ENCODE measurements at places on chromosomes 7 and 10.

GRCh38 chr10:23396695-23397094 is 42.2 kb upstream of the OTUD1 start:
- ATAC-seq, result no peak

GRCh38 chr7:561631-562373 is 42.2 kb upstream of the PDGFA start:
- ATAC-seq, result no peak

DNA sequence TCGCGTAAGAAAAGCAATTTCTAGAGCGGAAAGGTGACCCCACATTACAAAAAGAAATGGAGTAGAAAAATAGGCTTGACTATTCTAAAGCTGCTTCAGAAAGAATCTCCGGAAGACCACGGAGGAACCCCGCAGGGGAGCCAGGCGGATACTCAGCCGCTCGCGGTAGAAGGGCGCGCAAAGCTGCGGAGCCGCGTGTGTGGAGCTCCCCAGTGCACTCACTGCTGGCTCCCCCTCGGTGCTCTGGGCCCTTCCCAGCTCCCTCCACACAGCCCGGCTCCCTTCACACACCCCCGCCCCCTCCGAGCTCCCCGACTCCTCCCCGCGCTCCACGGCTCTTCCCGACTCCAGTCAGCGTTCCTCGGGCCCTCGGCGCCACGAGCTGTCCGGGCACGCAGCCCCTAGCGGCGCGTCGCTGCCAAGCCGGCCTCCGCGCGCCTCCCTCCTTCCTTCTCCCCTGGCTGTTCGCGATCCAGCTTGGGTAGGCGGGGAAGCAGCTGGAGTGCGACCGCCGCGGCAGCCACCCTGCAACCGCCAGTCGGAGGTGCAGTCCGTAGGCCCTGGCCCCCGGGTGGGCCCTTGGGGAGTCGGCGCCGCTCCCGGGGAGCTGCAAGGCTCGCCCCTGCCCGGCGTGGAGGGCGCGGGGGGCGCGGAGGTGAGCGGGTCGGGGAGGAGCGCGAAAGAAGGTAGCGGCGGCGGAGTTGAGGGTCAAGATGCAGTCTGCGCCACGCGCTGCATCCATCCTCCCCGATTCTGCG is at the start of gene STEAP2:
TSS of gene STEAP2 (plus strand) at position 350 of the 758 bp plus-strand sequence. CDS start 13,343 bp downstream, outside the sequence.
- peak; percentile 38 for ATAC-seq

DNA sequence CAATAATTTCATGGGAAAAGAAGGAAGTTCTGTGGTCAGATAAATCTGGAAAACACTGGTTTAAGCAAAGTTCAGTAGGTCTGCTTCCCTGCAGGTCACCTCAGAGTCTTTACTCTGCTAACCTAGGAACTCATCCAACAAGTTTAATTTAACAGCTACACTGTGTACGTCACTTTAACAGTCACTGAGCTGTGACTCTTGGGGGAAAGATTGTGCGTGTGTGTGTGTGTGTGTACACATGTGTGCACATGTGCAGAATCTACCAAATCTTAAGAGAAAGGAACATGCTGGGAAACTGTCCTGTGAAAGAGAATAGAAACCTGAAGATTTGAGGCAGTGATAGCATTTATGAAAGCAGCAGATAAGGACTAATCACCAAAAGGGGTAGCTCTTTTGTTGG is 62.6 kb downstream of the IKZF1 start:
- ATAC-seq, result peak; percentile 17

GRCh38 chr10:84375011-84375410 is 46.6 kb downstream of the CCSER2 start:
- ATAC-seq, result peak; percentile 20

DNA sequence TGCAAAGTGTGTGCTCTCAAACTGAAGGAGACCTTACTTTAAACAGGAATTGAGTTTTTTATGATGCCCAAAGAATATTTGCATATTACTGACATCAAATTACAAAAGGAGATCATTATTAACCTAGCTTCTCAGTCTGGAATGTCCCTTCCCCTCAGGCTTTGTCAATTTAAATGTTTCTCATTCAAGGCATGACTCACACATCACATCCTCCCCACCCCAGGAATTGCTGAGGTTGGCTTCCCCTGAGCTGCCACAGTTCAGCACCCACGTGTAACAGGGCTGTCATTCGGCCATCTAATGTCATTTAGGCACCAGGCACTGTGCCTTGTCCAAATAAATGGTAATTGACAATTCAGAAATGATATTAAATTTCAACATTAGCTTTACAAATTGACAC is 305.9 kb upstream of the MGMT start:
- peak; percentile 63 for ATAC-seq

GRCh38 chr7:50621206-50621605 is 56.0 kb upstream of the DDC start:
- no peak for ATAC-seq

DNA sequence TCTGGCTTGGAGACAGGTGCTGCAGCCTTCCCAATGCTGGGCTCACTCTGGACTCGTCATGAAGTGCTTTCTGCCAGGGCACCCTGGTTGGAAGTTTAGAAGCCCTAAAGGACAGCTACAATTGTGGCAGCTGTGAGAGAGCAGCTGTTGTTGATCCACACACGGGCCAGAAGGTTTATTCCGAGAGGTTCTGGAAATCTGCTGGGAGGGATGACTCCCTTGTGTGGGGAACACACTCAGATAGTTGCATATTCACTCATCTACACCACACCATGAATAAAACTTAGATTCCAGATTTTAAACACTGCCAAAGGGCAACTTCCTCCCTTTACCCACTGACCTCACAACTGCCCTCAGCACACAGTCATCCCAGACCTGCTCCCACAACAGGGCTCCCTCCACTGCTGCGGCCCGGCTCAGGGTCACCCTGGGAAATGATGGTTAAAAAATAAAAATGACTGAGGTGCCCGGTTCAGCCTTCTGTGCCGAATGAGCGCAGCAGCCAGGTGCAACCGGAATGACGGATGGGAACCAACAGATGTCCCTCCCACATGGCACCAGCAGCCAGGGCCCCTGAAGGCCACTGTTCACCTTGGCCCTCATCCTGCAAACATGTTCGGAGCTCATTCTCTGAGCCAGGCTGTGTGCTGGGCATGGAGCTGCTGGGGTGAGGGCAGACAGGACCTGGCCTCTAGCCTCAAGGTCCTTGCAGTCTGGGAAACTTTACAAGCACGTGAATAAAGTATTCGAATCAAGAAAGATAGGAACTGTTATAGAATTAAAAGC is 40.2 kb downstream of the ASB13 start:
- no peak for ATAC-seq

DNA sequence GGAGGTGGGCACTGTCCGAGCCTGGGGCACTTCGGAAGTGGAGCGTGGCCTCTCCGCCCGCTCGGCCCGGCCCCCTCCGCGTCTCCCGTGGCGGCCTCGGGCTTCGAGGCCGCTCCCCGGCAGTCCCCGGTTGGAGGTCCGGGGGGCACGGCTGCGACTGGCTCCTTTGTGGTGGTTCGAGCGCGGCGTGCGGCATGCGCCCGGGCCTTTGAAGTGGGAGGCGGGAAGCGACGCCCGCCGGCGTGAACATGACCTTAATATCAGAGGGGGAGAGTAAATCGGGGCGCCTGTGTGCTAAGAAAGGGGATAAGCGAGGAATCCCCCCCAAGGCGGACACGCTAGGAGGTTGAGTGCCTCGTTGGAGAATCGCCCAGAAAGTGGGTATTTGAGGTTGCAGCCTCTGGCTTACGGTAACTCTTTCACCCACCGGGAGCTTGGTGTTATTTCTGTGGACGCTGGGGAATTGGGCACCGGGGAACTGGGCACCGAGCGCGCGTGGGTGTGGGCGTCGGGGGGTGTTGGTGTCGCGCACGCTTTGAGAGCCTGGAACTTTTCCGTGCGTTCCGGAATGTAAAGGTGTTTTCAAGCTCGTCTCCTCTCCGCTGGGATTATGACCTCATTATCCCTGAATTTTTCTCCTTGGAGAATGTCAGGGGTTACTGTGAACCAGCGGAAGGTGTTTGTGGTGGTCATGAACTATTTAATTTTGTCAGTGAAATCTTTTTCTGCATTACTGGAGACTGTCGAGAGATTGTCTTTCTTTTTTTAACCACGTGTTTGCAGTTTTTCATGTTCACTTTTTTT is 660 bp downstream of the SUV39H2 start:
- ATAC-seq, result no peak

DNA sequence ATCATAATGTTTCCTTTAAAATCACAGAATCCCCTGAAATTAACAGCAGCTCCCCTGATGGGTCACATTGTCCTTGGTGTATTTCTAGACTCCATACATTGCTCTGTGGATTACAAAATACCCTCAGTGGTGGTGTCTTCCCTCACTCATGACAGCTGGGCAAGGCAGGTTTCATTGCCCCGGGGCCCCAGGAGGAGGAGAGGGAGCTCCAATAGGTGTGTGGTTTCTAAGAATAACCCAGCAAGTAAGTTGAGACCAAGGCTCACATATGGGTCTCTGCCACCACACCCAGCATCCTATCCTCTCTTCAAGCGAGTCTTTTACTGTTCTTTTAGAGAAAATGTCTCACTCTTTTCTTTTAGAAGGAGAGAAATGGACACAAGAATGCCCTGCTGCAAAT is 63.6 kb downstream of the PKD1L1 start:
- no peak for ATAC-seq

- ATAC-seq, result no peak
These were observed 190.9 kb downstream of the REEP3 start for GRCh38 chr10:63711867-63712716.

DNA sequence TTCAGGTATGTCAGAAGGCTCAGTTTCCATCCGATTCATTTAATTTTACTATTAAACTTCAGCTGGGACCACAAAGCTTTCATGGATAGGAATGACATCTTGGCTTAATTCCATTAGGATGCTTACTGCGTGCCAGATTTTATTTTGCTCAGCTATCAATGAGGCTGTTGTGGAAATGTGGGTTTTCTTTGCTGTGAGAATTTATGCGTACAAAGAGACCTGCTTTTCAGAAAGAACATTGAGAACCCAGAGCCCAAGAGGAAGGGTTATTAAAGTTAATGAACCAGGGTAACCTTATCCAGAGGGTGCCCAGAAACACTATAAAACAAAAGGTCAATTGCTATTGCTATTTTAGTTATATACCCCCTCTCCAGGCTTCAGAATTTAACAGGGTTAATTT is 98.3 kb downstream of the MKLN1 start:
- no peak for ATAC-seq

GRCh38 chr10:124655191-124656112 is 88.7 kb downstream of the FAM53B start:
- ATAC-seq, result no peak

DNA sequence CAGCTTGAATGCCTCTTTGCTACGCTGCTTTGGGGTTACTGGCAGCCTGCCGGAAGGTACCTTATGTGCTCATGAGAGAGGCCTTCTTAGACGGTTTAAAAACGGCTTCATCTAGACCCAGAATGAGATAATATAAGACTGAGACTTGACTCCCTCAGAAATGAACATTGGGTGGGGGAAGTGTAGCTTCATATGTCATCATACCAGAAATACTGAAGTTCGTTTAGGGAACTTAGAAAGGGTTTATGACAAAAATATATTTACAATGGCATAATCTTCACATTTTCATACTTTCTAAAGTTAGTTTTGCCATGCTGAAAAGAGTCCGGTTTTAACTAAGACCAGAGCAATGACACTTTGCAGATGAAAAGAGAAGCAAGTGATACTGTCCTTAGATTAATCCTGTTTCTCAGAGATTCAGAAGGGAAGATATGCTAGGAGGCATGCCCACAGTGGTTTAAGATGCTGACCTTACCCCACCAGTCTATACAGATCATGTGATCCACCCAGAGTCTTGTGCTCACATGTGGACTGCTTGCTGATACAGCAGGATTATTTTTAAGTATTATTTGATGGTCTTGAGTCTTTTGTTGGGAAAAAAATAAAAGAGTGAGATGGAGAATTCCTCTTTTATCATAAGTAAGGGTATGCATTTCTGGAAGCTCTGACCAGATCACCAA is 40.8 kb upstream of the HGF start:
- ATAC-seq, result no peak

GRCh38 chr7:128304212-128304611 is 39.5 kb downstream of the RBM28 start:
- no peak for ATAC-seq

- ATAC-seq, result no peak
These were observed 29.9 kb downstream of the ZNF438 start for GRCh38 chr10:31001740-31002139.

- no peak for ATAC-seq
These were observed 40.9 kb upstream of the KLF6 start for GRCh38 chr10:3825862-3826351.

- no peak for ATAC-seq
These were observed 120.9 kb downstream of the GRK5 start for GRCh38 chr10:119328223-119328622.

- ATAC-seq, result no peak
These were observed 1.8 kb upstream of the PDGFA start for GRCh38 chr7:521221-522070.

DNA sequence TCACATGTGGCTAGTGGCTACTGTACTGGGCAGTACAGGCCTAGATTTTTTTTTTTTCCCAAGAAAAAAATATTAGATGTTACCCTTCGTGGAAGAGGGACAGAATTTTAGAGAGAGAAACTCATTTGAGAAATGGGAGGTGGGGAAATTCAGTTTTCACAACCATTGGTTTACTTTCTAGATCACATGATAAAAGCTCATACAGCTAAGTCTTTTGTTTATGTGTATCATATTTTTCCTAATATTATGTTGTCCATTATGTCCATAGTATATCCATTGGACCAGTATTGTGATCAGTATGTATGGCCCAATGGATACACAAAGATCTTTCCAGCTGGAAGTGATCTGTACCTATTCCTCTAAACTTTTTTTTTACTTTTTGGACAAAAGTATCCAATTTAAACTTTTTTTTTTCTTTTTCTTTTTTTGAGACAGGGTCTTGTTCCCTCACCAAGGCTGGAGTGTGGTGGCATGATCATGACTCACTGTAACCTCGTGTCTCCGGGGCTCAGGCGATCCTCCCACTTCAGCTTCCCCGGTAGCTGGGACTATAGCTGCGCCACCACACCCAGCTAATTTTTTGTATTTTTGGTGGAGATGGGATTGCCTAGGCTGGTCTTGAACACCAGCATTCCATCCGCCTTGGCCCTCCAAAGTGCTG is 4.1 kb downstream of the CALU start:
- no peak for ATAC-seq

DNA sequence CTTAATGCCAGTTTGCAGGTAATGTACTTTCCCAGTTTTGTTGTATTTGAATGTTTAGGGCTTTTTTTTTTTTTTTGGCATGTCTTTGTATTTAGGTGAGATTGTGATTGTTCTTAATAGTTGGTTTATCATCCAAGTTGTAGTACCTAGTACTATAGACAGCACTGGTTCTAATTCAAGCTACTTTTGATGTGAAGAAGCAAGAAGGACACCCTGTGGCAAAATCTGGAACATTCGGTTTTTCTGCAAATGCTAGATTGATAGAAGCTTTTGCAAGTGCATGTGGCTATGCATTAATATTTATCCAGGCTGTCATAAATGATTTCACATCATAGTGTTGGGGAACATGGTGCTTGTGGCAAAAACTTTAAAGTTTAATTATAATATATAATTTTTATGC is 248.9 kb downstream of the FOXP2 start:
- no peak for ATAC-seq

Data from activated CD4-positive, CD25-positive, alpha-beta regulatory T cell treated with anti-CD3 and anti-CD28 coated beads, Interleukin-2, amount 50 U/mL, for 24 hours (primary cell).